ENCODE measurements at places on chromosomes 4 and X.
A peak's percentile ranks its signal among the peaks of the same experiment; 100 is the strongest.

GRCh38 chrX:47030339-47030738 lies 47.9 kb upstream of the RGN start:
- DNase-seq, result peak; percentile 77

GRCh38 chr4:156313497-156313896 lies 359.8 kb upstream of the CTSO start:
- DNase-seq, result no peak

- DNase-seq, result no peak
These were observed 44.1 kb upstream of the SGMS2 start for GRCh38 chr4:107780665-107781064.

DNA sequence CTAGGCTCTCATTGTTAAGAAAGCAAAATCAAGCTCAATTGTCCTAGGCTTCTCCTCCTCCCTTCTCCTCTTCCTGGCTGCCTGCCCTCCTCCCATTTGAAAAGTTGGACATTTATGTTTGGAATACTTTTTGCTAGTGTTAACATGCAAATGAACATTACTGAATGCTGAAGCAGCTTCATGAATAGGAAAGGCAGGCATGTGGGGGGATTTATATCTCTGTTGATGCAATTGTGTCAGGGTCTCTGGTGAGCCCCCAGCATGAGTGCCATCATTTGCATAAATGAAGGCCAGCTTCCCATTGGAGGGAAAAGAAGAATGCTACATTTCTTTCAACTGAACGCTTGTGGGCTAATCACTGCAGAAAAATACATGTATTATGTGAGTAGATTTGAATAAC lies 160.1 kb upstream of the NDST3 start:
- no peak for DNase-seq

- no peak for DNase-seq
These were observed 9.2 kb downstream of the PIR start for GRCh38 chrX:15483891-15484290.

GRCh38 chr4:170399581-170400293 lies 310.0 kb upstream of the AADAT start:
- no peak for DNase-seq

GRCh38 chrX:13076176-13076961 lies 31.9 kb upstream of the FAM9C start:
- no peak for DNase-seq

DNA sequence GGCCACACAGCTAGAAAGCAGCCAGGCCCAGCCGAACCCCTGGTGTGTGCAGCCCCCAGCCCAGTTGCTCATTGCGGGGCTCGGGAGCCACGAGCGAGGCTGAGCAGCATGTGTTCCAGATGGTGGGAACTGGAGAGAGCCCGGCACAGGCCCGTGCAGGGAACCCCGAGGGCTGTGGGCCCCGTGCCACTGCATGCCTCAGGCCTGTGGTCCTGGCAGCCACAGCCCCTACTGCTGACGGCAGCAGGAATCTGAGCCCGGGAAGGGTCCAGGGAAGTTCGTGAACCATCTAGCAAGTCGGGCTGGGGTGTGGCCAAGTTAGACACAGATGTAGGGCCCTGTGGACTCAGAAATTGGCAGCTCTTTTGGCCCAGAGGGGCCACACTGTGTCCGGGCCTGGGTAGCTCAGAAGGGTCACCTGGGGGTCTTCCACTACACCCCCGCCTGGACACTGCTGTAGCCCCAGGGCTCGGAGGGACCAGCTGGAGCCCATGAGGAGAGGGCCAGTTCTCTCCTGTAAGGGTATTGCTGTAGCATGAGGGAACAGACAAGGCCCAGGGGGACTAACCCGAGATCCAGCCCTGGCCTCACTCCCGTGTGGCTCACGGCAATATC lies 12.1 kb downstream of the HTRA3 start:
- DNase-seq, result no peak

DNA sequence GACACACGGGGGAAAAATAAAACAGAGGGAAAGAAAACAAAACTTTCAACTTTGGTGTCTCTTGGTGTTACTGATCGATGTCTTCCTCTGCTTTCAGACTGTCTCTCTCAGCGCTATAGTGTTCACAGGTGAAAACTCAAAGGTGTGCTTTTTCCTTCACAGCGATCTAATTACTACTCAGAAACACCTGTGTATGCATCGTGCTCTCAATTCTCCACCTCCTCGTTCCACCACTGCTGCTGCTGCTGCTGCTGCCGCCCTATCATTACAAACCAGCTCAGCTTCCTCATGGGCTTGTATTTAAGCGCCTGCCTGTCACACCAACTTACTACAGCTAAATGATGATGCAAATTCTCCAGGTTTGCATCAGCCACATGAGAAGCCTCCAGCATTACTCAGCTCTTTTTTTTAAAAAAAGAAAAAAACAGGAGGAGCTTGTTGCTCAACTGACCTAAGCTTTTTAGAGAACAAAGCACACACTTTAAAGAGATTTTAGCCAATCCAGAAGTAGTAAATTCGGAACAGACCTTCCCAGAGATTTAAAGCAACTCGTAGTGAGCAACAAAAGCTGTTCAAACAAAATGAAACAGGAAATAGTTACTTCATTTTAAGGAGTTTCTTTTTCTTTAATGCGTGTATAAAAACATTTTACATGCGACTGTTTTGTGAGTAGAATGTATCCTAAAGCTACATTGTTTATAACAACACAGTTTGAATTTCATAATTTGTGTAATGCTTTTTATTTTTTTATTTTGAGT lies at the start of gene SLC7A11:
Gene SLC7A11, minus strand, starts transcription at position 274 of the 758 bp plus-strand sequence. CDS start 280 bp downstream, outside the sequence.
- peak; percentile 95 for DNase-seq

DNA sequence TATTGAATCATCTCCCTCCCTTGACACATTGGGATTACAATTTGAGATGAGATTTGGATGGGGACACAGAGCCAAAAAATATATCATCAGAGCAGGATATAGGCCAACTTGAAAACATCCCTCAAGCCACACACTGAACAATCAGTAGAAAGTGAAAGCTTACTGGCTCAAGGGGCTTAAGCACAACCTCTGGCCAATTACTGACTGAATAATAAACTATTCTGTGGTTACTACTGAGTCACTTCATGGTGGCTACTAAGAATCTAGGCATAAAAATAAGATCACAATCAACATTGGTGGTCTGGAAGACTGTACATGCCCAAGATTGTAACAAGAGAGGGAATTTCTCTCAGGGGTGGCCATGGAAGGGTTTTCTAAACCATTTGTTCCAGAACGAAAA lies 27.4 kb upstream of the GPR174 start:
- DNase-seq, result no peak

DNA sequence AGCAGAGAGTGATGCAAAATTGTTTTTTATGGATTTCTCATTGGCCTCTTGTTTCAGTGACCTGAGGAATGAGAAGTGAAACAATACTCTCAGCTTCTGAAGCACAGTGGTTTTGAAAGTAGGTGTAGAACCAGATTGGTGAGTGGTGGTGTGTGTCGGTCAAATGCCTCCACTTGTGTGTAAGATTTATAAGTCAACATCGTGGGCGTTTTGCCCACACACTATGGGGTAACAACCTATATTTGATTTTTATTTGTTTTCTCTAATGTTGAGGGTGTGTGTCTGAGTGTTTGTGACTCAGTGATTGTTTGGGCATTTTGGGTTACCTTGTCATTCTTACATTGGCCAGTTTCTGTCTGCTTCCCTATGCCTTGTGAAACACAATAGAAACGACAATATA lies 23.3 kb downstream of the ADGRL3 start:
- DNase-seq, result no peak

- peak; percentile 5 for DNase-seq
These were observed 172.9 kb upstream of the TTC29 start for GRCh38 chr4:147118528-147118927.

GRCh38 chrX:44931441-44931973 lies 58.5 kb downstream of the KDM6A start:
- no peak for DNase-seq

GRCh38 chr4:167000141-167000852 lies 234.0 kb downstream of the SPOCK3 start:
- no peak for DNase-seq

- DNase-seq, result peak; percentile 90
These were observed at the start of gene AIFM1 for GRCh38 chrX:130165703-130166502. AIFM1 (minus strand) TSS chrX:130165841; CDS start chrX:130165656, 185 bp downstream.

GRCh38 chr4:17033768-17034181 lies 135.3 kb upstream of the LDB2 start:
- no peak for DNase-seq

DNA sequence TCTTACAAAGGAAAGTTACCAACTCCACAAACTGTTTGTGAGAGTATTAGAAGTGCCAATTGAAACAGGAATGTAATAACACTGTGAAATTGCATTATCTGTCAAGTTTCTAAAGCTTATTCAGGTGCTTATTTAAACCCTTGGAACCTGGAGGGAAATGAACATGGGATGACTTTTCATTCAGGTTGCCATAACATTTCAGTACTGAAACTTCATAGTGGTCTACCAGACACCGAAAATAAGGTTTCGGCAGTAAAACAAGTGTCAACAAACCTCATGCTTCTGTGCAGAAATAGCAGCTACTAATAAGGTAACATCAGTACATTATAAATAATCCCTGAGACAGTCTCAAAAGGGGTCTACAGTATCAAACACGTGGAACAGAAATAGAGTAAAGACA lies 890.7 kb upstream of the INTU start:
- no peak for DNase-seq

DNA sequence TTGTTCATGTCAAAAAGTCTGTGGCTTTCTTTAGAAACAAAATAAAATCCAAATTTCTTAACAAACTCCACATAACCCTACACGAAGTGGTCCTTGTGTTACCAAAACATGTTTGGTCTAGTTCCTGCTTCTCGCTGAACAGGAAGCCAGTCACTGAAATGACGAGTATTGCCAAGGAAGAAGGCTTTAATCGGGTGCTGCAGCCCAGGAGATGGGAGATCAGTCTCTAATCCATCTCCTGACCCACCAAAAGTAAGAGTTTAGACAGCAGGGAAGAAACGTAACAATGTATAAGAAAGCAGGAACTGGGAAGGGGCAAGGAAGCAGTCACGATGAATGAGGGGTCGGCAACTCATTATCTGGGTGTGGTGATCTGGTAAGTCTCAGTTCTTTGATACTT lies 144.6 kb upstream of the MAP9 start:
- no peak for DNase-seq

DNA sequence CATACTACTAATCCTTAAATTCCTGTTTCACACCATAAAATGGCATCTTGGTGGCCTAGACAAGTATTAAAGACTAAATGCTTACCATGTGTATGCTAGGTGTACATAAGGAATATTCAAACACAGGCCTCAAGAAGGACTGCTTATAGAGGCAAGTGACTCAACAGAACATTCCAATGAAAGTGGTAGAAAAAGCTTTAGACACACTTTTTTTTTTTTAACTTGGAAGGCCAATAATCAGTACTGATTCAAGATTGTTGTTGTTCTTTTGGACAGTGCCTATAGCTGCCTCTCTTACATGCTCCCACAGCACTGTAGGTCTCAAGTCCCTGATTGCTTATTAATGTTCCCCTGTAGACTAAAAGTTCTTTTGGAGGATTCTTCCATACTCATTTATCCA lies 77.6 kb downstream of the FBXL5 start:
- DNase-seq, result no peak

DNA sequence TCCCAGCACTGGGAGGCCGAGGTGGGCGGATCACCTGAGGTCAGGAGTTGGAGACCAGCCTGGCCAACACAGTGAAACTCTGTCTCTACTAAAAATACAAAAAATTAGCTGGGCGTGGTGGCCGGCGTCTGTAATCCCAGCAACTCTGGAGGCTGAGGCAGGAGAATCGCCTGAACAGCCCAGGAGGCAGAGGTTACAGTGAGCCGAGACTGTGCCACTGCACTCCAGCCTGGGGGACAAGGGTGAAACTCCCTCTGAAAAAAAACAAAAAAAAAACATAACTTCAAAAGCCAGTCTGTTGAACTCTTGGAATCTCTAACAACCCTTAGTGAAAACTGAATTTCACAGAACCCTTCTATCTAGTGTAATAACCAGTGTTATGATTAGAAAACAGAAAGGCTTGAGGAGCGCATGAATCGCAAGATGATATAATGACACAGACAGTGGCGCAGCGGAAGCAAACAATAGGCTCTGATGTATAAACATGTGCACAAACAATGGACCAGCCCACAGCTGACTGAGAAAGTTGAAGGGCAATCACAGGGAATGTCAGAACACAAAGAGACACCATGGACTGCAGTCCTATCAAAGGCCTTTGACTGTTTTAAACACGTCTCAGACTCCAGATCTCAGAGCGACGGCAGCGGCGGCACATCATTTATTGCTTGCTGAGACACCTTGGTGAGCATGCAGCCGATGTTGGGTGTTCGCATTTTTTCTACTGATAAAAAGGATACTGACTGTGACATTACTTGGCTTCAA lies 81.6 kb downstream of the NSUN7 start:
- DNase-seq, result no peak

GRCh38 chrX:153765138-153766079 lies 1.4 kb downstream of the PLXNB3 start:
- no peak for DNase-seq

DNA sequence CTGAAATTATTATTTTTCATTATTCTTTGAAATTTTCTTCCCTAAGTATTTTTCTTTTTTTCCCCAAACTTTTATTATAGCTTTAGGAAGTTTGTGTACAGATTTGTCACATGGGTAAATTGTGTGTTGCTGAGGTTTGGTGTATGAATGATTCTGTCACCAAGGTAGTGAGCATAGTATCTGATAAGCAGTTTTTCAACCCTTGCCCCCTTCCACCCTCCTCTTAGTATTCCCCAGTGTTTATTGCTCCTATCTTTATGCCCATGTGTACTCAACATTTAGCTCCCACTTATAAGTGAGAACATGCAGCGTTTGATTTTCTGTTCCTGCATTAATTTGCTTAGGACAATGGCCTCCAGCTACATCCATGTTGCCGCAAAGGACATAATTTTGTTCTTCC lies 103.9 kb upstream of the MAGEB2 start:
- DNase-seq, result no peak

GRCh38 chr4:125319311-125319710 lies 4.6 kb downstream of the FAT4 start:
- DNase-seq, result no peak

GRCh38 chr4:26746802-26747213 lies 113.8 kb upstream of the STIM2 start:
- DNase-seq, result peak; percentile 39

- DNase-seq, result peak; percentile 3
These were observed 92.4 kb upstream of the SORBS2 start for GRCh38 chr4:185904381-185904780.

DNA sequence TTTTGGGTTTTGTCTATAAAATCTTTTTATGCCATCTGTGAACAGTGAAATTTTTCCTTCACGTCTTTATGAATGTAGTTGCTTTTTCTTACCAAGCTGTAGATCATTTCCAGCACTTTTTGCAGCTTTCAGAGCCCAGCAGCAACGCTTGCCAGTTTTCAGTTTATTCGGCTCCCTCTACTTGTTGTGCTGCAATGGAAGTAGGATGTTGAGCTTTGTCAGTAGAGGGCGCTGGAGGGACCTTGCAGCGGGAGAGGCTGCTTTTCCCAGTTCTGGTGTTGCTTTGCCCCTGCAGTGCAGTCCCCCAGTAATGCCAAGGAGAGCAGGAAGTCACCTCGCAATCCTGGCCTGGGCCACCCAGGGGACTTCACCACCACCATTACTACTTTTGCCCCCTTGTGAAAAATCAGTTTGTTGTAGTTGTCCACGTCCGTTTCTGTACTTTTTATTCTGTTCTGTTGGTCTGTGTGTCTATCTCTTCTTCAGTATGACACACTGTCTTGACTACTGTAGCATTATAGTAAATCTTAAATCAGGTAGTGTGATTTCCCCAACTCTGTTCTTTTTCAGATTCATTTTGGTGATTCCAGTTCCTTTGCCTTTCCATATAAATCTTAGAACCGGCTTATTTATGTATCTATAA lies 21.8 kb downstream of the CMC4 start:
- peak; percentile 57 for DNase-seq

All from suppressor macrophage treated with lipopolysaccharide for 4 hours (primary cell).